Hindlimb muscle (tissue), 1 donor: ENCODE measurements at places on chromosomes 7 and 10.

DNA sequence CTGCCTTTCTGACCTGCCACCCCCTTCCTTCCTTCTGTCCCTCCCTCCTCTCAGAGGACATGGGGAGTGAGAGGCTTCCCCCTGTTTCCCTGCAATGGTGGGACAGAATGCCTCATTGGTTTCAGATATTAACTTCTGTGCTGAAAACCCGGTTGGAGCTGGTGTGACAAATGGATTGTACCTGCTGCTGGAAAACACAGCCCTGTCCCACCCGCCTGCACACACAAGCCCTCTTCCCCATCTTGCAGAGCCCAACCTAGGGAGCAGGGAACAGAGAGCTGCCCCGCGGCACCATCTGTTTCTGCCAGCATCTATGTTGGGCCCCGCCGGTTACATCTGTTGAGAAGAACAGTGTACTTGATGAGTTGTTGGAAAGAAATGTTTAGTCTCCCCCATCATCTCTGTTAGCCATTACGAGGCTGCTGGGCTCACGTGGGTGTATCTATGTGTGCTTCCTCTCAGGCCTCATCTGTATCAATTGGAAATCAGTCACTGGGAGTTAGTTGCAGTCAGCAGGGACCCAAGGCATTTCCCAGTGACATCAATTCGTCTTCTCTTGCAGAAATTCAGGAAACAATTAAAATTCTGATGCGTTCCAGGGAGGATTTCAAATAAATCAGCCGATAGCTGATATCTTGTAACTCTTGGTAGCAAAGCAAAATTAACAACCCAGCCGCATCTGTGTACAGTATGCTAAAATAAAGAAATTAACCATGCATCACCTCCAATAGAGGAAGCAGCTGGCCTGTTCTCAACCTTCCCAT lies 725.6 kb upstream of the GALNT17 start:
- no peak for DNase-seq

- DNase-seq, result no peak
Measured at GRCh38 chr10:84333864-84334451, 5.6 kb downstream of the CCSER2 start.

GRCh38 chr10:11015446-11015934 lies 2.2 kb upstream of the CELF2 start:
- DNase-seq, result no peak

DNA sequence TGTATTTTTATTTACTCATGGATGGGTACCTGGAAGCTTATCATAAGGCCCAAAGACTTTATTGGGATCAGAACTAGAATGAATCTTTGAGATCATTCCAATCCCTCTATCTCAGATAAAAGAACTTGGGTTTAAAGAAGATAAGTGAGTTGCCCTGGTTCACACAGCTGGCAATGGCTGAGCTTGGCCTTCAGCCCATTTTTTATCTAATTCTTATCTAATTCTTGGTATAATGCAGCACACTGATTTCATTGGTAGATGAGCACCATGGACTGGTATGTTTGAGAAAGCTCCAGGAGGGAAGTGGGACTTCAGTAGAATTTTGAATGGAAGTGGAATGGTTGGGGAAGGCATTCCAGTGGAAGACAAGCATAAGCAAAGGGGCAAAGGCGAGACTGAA lies 558.9 kb downstream of the REEP3 start:
- DNase-seq, result no peak

DNA sequence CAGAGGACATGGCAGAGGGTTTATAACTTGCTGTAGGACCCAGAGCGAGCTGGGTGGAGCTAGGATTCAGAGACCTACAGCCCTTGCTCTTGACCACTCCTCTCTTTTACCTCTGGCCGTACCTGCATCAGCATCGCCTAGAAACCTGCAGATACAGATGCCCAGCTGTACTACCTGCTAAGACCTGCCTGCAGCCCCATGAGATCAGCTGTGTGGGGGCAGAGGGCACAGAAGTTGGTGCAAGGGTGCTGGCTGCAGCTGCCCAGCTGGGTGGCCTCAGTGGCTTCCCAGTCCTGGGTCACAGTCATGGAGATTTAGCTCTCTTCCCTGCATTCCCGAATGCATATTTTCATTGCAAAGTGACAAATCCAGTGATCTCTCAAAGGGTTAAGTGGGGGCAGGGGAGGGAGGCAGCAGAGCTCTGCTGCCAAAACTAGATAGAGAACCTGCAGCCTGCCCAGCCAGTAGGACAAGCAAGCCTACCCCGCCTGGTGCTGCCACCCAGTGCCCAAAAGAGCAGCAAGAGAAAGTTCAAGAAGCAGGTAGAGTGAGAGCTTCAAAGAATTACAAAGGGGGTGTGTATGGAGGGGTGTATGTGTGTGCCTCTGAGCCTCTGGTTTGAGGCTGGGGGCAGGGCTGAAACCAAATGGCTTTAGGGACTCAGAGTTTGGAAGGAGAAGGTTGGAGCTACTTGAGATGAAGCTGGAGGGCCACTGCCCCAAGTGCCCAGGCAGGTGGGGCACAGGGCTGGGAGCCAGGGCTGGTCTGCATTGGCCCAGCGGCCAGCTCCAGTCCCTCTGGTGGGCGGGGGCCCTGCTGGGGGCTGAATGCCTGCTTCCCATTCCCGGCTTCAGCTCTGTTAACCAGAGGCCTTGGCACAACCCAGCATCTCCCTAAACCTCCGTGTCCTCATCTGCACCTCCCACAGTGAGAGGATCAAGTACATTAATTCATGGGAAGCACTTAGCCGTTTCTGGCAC lies 6.9 kb downstream of the FAM241B start:
- DNase-seq, result no peak

GRCh38 chr10:98038288-98038687 lies 7.9 kb upstream of the CRTAC1 start:
- DNase-seq, result no peak

GRCh38 chr10:49332333-49332732 lies 33.4 kb downstream of the C10orf71 start:
- no peak for DNase-seq

DNA sequence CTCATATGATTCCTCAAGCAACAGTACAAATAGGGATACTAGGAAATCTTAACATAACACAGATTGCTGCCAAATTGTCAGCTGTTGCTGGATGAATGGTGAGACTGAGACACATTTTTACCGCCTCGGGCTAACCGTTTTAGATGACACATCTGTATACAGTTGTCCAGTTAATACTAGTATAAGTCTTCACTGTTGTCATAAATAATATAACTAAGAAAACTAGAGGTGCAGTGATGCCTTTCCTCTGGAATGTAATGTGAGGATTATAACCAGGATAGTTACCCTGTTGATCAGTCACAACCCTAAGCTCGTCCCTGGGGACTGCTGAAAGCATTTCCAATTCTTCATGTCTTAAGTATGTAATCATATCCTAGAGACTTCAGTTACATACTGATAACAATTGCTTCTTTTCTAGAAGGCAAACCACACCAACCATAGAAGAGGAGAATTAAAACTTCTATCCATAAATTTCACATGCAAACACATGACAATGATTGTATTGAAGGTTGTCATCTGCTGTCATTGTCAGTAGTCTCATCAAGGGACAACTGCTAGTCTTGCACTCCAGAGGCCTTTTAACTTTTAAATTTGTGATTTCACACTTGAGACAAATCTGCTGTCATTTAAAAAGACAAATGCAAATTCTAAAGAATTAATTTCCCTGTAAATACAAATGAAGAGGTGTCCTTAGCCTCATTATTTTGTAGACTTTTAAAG lies 100.4 kb upstream of the SEMA3D start:
- DNase-seq, result peak; percentile 11
